ENCODE measurements at places on chromosomes 3 and 15.

DNA sequence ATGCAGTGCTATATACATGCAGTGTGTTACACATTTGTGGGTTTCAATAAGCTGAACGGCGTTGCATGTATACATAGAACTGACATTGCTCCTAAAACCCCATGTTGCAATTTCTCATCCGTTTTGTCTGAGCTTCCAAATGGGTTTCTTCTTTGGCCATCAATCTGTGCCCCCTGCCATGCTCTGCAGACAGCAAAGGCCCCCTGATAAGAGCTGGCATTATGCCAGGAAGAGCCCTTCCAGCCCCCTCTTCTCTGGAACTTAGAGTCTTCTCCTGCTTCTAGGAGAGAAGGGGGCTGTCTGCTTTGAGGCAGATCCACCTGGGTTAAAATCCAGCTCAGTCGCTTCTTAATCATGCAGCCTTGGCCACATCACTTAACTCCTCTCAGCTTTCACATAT, 254.0 kb downstream of the SLCO3A1 start:
- DNase-seq = no peak

GRCh38 chr3:54986294-54986693, 58.4 kb upstream of the LRTM1 start:
- DNase-seq = no peak

DNA sequence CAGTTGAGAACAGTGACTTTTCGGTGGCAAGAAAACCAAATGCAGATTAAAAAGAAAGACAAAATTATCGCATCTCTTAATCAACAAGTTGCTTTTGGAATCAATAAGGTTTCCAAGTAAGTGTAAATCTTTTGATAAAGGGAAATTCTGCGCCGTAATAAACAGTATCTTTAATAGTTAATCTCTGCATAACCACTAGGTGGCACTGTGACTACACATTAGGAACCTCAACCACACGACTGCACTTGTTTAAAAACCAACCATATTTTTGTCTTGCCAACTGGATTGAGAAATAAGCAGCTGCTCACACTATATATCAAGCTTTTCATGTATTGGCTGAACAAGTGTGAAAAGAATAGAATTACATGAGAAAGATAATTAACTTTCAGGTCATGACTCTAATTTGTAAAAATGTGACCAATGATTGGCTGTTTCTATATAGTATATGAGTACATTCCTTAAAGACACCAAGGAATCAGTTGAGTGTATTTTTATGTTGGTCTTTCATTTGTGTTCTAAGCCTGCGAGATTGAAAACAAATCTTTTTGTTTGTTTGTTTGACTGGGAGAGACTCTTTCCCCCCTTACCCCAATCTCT, 72.7 kb downstream of the DZIP3 start:
- DNase-seq = peak; percentile 75

- no peak for DNase-seq
These were observed 41.5 kb downstream of the GPD1L start for GRCh38 chr3:32147933-32148332.

- no peak for DNase-seq
These were observed 135.4 kb downstream of the NSMCE3 start for GRCh38 chr15:29134239-29134638.

DNA sequence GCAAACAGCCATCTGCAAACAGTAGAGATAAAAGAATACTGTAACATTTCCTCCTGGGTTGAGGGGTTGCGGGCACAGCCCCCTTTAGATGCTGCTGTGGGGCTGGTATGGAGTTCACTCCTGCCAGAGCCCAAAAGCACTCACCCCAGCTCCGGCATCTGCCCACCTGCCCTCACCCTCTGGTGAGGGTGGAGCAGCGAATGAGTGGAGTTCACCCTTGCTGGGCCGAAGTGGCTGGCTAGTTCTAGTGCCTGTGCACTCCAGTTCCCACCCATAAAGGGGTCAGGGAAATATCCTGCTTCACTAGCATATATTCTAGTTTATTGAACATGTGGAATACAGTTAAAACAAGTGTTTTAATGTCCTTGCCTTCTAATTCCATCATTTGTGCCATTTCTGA, 209.7 kb upstream of the SGO1 start:
- DNase-seq = no peak

GRCh38 chr3:142958707-142959106, 4.8 kb downstream of the PAQR9 start:
- peak; percentile 63 for DNase-seq

DNA sequence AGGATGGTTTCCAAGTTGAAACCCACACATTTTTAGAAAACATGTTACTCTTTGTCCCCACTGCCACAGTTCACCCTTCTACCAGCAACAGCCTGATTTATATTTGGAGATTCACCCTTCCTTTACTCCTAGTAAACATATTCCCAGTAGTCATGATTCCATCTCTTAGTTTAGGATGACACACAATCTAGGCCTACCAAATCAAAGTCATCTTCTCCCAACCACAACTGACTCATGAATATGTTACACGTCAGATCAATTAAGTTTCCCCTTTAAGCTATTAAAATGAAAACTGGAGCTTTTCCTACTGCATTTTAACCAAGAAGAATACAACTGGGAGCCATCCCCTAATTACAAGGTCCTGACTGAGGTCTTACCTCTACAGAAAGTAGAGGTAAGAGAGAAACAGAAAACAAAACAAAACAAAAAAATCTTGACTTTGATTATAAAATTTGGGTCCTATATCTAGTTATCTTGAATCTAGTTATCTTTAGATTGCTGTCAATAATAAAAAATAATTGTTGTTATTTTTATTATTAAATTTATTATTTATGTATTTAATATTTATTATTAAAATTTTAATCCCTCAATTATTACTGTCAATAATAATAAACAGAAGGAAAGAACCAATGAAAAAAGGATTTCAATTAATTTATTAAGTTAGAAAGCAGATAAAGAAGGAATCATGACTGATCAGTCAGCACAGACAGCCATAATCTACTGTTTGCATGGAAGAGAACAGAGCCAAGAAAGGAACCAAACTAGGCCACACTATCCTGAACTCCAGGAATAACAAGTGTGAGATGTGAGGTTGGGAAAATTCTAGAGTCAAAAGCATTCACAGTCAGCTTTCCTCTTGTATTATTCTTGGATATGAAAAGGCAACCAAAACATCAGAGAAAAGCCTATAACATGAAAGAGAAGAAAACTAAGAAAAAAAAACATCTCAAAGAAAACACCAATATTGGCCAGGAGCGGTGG, 12.5 kb downstream of the DPH6 start:
- DNase-seq = no peak

- DNase-seq = no peak
These were observed 64.6 kb downstream of the RPN1 start for GRCh38 chr3:128585974-128586373.

DNA sequence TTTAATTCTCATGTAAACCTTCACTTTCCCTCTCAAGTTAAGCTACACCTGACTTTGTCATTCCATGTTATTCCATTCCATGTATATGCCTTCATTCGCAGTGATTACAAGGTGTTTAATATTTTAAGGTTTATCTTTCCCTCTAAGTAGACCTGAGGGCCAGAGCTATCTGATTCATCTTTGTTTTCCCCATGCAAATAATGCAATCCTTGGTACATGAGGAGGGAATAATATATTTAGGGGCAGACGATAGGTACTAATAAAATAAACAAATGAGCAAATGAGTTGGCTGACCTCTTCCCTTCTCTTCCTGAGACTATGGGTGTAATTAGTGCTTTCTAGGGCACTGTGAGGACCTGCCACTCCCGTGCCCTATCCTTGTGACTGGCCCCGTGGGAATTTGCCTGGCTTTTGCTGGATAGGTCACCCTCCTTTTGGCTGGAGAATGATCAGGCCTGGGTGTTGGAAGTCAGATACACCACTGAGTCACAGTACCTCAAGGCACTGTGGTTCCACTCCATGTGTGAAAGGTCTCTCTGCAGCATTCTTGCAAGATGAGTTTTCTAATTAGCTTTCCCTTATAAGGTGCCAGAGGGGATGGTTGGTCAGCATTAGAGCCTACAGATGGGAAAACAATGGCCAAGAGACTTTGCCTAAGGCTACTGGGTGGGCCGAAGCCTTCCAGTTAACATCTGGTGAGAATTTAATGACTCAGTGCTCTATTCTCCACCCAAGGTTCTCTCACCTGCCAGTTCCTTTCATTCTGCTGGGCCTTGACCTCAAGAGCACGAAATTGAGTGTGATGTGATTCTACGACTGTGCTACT, 183.2 kb downstream of the P3H2 start:
- DNase-seq = no peak

- DNase-seq = no peak
These were observed 9.3 kb downstream of the GXYLT2 start for GRCh38 chr3:72896996-72897757.

- no peak for DNase-seq
These were observed 1.1 kb downstream of the WDR72 start for GRCh38 chr15:53758412-53758811.

- no peak for DNase-seq
These were observed 42.5 kb upstream of the ARHGEF26 start for GRCh38 chr3:154078672-154079071.
